CD4-positive, alpha-beta T cell treated with Interleukin-15 for 4 hours (primary cell): ENCODE measurements at places on chromosomes 11 and 22.

DNA sequence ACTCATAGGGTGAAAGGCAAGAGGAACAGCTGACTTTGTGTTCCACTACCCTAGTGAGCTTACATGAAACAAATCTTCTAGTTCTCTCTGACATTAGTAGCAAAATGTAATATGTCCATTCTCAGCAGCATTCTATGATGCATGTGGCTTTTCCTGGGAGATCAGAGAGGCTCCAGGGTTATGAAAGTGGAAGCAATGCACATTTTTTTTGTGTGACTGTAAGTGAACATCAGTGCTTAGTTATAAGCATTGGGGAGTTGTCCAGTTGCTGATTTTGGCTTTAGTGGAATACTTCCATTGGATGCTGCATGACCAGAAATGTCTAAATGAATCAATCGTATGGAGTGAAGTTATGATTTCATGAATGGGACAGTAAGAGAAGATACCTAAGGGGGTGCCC is 255.9 kb downstream of the FAT3 start:
- DNase-seq = no peak

GRCh38 chr11:9092853-9093778 is 1.7 kb upstream of the SCUBE2 start:
- no peak for DNase-seq

DNA sequence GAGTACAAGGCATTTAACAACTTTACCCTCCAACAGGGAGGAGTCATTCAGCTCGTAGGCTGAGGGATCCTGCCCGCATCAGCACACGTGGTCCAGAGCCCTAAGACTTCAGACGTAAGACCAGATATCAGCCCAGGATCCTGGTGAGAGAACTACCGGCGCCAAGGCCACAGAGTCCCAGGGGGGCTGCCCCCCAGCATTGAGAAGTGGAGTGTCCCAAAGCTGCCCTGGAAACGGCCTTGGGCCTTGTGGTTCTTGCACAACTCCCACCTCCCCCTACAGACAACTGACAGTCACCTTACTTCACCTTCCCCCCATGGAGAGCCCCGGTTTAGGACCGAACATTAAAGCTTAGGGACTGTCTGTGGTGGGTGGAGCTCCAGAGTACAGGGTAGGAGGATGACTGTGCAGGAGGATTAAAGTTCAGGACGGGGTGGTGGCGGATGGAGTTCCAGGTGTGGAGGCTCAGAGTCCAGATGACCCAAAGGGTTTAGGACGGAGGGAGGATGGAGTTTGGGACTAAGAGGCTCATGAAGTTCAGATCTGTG is 1.0 kb downstream of the C11orf91 start:
- no peak for DNase-seq

GRCh38 chr11:130536106-130537040 is 87.9 kb downstream of the ADAMTS15 start:
- DNase-seq = no peak

DNA sequence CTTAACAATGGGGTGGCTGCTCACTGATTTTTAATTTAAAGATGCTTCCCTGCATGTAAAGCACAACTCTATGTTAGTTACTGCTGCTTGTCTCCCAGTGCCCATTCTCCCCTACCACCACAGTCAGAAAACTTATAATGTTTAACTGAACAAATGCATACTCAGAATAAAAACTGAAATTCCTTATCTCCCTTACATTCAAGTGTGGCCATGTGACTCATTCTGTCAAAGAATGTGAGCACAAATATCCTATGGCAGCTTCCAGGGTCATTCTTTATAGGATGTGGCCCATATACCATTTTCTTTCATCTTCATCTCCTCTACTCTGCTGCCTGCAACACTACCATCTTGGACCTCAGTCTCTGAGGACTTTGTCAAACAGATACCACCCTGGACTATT is 374.8 kb downstream of the DYNC2H1 start:
- no peak for DNase-seq

- no peak for DNase-seq
Measured at GRCh38 chr11:10108915-10109680, 184.9 kb downstream of the SBF2 start.

DNA sequence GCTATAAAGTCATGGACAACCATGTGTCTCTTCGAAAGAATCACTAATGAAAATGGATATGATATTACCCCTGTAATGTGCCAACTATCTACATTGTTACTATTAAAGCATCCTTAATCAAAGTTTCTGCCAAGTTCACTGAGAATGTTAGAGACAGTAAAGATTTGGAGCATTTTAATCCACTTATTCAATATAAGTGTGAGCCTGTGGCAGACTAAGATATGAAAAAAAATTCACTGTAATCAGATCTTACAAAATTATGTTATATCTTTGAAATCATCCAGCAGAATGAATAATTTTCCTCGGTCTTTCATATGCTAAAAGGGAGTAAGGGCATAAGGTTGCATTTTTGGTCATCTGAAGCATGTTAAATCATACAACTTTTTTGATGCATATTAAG is 49.9 kb downstream of the MAML2 start:
- no peak for DNase-seq

GRCh38 chr11:5928811-5929210 is 13.2 kb upstream of the OR56A3 start:
- no peak for DNase-seq

DNA sequence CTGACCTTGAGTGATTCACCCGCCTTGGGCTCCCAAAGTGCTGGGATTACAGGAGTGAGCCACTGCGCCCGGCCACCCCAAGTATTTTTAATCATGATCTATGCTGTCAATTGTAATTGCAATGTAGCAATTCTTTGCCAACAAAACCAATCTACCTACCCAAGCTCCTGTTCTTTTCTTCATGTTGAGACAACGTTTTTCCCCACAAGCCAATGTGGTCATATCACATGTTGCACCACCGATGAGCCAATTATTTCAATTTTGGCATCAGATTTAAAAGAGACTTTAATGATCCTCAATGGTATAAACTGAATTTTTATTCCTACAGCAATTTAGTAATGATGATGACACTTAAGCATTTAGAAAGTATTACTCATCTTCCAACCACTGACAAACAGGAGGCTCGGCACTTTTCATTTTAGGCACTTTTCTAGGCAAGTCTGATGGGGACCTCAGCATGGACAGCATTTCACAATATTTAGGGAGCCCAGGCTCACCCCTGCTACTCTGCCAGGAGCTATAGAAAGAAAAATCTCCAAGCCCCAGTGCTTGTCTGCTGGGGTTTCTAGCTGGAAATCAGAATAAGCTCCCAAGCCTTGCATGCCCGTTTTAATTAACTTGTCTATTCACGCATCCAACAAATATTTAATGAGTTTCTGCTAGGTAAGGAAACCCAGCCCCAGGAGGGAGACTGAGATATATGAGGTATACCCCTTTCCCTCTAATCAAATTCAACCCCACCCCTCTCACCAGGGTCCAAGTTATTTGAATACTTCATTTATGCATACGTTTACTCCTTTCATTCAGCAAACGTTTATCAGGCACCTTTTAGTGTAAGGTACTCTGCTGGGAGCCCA is 291.4 kb downstream of the ST3GAL4 start:
- no peak for DNase-seq

DNA sequence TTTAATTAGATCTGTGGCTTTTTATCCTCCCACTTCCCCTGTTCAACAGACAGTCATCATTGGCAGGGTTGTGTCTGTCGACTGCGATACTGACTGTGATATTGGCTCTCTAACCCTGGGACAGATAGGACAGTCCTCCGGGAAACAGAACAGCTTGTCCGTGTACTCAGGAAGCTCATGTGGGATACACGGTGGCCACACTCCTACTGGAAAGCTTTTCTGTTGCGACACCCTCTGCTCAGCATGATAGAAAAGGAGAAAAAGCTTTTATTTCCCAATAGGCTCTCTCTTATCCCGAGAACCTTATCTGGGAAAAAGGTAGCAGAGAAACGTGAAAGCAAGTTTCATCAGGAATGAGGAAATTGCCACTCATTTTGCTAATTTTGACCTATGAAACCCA is 60.4 kb upstream of the HSPA8 start:
- no peak for DNase-seq
